Smooth muscle cell of the brain vasculature (primary cell): ENCODE measurements at places on chromosomes 13 and 19.

- DNase-seq = no peak
Measured at GRCh38 chr13:37657134-37657533, 58.6 kb upstream of the POSTN start.

GRCh38 chr13:99303863-99304521, 3.2 kb downstream of the GPR183 start:
- no peak for DNase-seq

- no peak for DNase-seq
Measured at GRCh38 chr19:13744174-13744573, 20.1 kb upstream of the MRI1 start.

GRCh38 chr13:47298506-47298905, 401.7 kb upstream of the HTR2A start:
- DNase-seq = no peak

- DNase-seq = no peak
Measured at GRCh38 chr19:35310811-35311465, 18.0 kb upstream of the CD22 start.

DNA sequence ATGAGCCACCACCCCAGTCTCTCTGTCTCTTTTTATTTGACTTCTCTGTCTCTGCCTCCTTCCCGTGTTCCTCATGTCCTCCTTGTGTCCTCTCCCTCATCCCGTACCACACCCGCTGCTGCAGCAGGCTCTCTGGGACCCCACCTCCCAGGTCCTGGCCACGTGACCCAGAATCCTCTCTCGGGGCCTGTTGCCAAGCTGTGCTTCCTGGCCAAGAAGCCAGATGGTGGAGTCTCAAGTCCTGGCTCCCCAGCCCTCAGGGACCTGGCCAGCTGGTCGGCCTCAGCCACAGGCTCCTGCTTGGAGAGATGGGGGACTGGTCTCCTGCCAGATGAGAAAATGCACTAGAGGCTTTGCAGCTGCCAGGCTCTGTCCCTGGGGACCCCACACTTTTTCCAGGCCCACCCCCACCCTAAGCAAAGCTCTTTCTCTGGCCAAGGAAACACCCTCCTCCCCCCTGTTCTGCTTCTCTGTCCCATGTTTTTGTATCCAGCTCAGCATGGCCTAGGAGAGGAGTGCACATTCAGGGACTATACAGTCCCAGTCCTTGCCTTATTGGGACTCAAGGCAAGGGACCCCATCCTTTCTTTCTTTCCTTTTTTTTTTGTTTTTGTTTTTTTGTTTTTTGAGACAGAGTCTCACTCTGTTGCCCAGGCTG, 34.3 kb upstream of the SHKBP1 start:
- DNase-seq = no peak

DNA sequence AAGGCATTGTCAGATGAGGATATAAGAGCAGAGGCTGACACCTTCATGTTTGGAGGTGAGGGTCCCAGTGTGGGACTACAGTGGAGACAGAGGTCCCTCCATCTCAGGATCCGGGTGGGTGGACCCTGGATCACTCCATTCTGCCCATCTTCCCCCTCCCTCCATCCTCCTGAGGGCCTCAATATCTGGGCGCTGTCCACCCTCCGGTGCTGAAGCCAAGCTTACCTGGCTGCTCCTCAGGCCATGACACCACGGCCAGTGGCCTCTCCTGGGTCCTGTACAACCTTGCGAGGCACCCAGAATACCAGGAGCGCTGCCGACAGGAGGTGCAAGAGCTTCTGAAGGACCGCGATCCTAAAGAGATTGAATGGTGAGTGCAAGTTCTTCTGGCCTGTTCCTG, 11.9 kb downstream of the CYP4F12 start:
- DNase-seq = no peak

GRCh38 chr19:7505682-7506384, 10.1 kb upstream of the ZNF358 start:
- no peak for DNase-seq

GRCh38 chr13:29733147-29733611, 117.2 kb downstream of the UBL3 start:
- DNase-seq = no peak

DNA sequence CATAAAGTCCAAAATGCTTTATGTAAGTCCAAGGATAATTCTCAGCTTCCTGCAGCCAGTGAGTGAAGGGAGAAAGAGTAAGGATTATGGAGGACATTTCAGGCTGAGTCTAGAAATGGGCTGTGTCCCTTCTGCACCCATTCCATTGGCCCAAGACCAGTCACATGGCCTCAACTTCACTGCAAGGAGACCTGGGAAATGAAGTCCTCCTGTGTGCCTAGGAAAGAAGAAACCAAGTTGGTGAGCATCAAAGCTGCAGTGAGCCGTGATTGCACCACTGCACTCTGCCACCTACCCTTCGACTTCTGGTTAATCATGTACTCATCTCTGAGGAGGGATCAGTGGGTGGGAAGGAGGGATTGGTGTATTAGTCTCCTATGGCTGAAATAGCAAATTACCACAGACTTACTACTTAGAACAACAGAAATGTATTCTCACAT, 3.6 kb upstream of the CD37 start:
- DNase-seq = no peak

DNA sequence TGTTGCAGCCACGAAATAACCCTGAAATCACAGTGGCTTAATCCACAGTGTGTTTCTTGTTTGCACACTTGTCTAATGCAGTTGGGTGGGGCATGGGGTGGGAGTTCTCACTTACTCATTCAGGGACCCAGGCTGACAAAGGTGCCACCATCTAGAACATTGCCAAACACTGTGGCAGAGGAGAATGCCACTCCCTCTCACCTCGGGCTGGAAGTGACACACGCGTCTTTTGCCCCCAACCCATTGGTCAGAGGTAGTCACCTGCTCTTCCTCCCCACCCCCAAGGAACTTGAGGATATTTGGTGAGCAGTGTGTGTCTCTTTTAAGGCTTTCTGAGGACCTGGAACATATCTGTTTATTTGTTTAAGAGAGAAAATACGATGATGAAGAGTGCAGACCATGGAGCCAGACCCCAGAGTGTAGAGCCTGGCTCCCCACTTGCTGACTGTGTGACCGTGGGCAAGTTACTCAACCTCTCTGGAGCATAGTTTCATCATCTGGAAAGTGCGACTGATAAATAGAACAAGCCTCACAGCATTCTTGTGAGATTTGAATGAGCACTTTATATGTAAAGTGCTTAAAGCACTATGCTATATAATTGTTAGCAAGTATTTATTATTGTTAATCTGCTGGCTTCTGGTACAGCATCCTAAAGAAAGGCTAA, 17.4 kb downstream of the GPR183 start:
- no peak for DNase-seq

- DNase-seq = no peak
Measured at GRCh38 chr13:73687087-73687486, 447.1 kb downstream of the KLF12 start.

DNA sequence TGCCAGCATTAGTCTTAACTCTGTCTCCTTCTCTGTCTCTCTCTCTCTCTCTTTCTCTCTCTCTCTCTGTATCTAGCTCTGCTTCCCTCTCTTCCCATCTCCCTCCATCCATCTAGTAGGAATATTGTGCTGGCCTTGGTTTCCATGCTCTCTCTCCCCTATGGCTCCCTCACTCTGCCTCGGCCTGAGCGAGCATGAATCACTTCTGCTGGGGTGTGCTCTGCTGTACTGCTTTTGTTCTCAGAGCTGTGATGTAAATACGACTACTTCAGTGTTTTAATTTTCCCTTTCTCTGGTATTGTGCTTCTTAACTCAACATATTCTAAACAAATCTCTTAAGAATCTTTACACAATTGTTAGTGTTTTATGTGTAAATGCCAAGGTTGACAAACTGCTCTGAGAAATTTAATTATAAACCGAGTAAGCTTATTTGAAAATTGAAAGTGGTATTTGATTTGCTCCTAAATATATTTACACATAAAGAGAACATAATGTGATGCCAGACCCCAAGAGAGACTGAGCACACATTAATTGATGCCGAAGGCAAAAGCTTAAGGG, 211.5 kb upstream of the KL start:
- DNase-seq = no peak

- DNase-seq = no peak
Measured at GRCh38 chr19:7746903-7747884, at the start of gene CD209. Gene CD209 (minus strand): TSS chr19:7747534. CDS start chr19:7747511, 23 bp downstream.

DNA sequence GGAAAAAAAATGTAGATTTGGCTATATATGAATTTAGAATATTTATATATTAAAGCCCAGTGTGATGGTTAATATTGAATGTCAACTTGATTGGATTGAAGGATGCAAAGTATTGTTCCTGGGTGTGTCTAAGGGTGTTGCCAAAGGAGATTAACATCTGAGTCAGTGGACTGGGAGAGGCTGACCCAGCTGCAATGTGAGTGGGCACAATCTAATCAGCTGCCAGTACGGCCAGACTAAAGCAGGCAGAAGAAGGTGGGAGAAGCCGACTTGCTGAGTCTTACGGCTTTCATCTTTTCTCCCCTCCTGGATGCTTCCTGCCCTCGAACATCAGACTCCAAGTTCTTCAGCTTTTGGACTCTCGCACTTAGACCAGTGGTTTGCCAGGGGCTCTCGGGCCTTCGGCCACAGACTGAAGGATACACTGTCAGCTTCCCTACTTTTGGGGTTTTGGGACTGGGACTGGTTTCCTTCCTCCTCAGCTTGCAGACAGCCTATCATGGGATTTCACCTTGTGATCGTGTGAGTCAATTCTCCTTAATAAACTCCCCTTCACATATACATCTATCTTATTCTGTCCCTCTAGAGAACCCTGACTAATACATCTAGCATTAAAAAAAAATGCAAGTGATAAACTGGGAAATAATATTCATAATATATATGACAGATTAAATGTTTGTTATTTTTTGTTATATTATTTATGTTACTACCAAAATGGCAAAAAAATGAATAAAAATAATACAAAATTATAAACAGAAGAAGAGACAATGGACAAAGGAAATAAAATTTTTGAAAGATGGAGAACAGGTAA, 122.4 kb downstream of the DLEU7 start:
- DNase-seq = no peak

- no peak for DNase-seq
Measured at GRCh38 chr19:15948223-15949058, at the start of gene OR10H4. Gene OR10H4 (plus strand): TSS chr19:15949008. CDS start chr19:15949008, 0 bp downstream.

GRCh38 chr19:54029301-54029700, 34.4 kb downstream of the VSTM1 start:
- DNase-seq = no peak

- DNase-seq = no peak
Measured at GRCh38 chr19:55362990-55363716, at the start of gene GARIN5B. Gene GARIN5B (minus strand): TSS chr19:55363260. CDS start chr19:55363066, 194 bp downstream.

DNA sequence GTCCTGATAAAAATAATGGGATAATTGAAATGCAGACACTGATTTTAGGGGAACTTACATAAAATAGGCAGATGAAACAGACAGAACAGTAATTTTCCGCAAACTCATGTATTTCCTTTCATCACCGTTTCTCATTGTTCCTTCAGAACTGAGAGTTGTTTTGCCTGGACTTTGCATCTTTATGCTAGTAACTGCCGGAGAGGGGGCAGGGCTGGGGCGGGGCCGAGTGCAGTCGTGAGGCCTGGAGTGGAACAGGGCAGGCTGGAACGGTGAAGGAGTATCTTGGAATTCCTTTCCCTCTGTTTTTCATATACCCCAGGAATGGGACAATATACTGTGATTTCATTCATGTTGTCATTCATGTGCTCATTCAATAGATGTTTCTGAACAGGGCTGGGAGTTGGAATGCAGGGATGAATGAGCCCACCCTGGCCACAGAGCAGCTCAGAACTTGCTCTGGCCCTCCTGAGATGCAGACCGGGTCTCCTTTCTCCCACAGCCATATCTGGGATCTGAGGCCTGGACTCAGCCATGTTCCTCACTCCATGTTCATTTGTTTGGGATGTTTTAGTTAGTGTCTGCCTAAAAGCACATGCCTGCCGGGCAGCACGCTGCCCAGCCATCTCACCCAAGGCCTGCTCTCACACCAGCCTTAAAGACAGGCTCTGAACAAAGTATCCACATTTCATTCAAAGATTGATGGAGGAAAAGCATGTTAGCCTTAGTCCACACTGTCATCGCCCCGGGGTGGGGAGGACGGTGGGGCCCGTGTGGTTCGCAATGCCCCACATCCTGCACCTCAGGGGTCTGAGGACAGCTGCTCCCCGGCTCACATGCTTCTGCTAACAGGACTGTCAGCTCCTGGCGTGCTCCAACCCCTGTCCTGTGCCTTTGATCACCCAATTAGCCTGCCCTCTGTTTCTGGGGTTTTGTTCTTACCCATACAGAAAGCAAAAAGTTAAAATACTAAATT, 92.9 kb downstream of the SOX1 start:
- DNase-seq = no peak

DNA sequence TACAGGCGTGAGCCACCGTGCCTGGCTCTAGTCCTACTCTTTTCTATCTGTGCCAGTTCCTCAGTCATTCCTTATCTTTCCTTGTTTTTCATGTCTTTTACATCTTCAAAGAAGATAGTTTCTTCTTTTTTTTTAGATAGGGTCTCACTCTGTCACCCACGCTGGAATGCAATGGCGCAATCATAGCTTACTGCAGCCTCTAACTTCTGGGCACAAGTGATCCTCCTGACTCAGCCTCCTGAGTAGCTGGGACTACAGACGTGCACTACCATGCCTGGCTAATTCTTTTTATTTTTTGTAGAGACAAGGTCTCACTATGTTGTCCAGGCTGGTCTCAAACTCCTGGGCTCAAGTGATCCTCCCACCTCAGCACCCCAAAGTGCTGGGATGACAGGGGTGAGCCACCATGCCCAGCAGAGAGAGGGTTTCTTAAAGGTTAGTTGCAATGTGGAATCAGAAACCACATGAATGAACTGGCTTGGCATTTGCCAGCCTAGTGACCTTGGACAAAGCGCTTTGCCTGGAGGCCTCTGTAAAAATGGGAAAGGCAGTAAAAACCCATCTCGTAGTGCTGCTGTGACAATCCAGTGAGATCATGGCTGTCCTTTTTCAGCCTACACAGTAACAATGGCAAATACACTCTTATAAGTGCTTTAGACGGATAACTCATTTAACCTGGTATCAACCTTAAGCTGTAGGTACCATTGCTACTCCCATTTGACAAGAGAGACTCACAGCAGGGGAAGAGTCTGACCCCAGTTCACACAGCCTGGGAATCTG, 3.9 kb downstream of the ACP7 start:
- DNase-seq = no peak

- DNase-seq = peak; percentile 4
Measured at GRCh38 chr13:22278336-22278929, 607.6 kb downstream of the FGF9 start.

- DNase-seq = peak; percentile 50
Measured at GRCh38 chr13:29520671-29521070, 74.8 kb downstream of the SLC7A1 start.

GRCh38 chr13:74869846-74870245, 612.1 kb downstream of the TBC1D4 start:
- no peak for DNase-seq

DNA sequence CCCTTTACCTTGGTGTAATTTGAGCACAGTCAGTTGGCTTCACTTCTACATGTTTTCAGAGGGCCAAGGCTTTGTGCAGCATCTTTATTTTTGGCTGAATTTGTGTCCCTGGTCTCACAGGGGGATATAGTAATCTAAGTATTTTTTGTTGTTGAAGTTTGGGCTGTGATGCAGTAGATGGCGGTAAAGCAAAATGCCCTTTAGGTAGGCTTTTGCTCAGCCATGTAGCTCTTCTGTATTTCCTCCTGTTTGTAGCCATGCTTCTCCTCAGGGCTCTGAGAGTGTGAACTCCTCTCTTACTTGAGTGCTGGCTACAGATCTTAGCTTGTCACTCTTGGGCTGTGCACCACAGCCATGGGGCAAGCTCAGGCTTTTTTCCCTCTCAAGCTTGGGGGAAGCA, 328.6 kb downstream of the SLITRK5 start:
- no peak for DNase-seq
